ENCODE measurements at places on chromosomes 1 and 21.

DNA sequence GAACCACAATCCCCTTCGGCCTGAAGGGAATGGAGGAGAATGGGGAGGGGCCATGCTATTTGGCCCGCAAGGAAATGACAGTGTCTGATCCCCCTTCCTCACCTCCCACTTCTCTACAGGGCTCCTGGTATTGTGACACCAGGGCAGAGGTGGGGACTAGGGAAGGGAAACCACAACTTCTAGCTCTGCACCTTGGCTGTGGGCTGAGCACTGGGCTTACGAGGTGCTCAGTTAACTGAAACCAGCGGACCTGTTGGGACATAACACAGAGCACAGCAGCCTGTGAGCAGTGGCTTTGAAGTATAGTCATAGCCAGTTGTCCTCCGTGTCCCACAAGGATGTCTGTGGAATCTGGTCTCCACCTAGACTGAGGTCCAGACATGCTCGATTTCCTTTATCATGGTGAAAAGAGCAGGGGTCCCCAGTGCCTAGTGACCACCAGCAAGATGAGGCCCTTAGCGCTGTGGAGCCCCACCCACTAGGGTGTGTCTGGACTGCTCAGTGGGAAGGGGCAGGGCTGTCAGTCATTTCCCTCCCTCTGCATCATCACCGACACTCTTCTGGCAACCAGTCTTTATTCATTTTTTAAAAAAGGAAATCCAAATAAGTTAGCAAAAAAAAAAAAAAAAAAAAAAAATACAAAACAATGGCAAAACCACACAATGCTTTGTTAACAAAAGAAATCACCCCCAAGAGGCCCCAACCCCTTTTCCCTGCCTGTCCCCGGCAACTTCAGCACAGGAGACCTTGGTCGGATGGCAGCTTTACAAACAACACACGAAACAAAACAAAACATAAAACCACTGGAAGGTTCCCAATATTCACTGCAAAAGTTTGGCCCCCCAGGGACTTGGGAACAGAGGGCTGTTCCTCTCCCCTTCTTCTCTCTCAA lies 3.0 kb downstream of the MYOG start:
- no peak for DNase-seq

DNA sequence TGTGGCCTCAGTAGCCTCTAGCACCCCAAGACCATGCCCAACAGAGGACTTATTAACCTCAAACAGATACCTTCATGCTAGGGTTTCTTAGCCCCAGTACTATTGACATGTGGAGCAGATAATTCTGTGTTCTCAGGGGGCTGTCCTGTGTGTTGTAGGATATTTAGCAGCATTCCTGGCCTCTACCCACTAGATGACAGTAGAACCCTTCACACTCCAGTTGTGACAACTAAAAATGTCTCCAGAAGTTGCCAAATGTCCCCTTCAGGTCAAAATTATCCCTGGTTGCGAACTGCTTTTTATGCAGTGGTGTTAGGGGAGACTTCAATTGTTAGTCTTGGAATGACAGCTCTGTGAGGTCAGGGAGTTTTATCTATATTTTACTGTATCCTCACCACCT lies 8.1 kb downstream of the KAZN start:
- no peak for DNase-seq

- no peak for DNase-seq
These were observed 64.3 kb upstream of the HOOK1 start for GRCh38 chr1:59750328-59751003.

DNA sequence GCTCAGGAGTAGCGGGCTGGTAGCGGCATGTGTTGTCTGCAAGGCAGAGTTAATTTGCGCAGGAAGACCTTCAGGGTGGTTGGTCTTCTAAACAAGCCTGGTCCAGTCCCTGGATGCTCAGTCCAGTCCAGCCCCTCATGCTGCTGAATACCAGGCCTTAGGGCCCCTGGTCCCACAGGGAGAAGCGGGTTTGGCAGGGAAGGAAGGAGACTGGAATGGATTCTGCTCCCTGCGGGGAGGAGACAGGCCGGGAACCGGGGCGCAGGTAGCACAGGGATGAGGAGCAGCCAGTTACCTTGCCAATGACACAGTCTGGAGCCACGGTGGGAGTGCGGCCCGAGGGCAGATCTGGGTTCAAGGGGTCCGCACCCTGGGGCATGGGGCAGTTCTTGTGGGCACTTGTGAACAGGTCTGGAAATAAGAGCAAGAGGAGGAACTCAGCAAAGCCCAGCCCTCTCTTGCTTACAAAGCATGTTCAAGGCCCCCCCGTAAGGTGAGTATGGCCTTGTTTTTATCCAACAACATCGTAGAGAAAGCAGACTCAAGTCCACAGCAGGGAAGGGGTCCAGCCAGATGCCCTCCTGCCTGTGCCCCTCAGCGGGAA lies 10.1 kb downstream of the FAM131C start:
- DNase-seq: no peak

- DNase-seq: no peak
These were observed 12.8 kb downstream of the TRAPPC10 start for GRCh38 chr21:44024887-44025353.

DNA sequence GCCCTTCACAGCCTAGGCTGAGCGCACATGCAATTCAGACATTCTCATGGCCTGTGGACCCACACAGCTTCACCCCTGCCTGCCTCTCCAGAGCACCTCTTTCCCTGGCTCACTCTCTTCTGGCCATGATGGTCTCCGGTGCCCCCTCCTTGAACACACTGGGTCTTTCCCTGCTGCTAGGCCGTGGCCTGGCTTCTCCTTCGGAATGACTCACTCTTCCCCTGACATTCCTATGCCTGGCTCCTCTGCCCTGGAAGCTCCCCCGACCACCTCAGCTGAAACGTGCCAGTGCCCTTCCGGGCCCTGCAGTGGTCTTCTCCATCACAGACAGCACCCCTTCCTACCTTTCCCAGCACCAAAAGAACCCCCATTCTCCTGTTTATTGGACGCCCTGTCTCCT lies 28.3 kb downstream of the EPHA8 start:
- no peak for DNase-seq

DNA sequence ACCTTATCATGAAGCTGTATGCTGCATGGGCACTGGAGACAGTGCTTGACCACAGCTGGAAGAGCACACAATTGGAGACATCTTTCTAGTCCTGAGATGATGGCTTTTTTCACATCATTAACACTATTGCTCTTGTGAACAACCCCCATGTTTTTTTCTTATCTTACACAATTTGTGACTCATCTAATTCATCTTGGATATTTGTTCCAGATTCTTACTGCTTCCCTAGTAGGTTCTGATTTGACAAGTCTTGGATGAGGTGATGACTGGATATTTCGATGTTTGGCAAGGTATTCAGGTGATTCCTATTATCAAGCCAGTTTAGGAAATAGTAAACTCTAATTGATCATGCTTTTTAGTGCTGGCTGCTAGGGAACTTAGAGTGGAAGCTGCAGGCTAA lies 23.7 kb downstream of the HLX start:
- no peak for DNase-seq

DNA sequence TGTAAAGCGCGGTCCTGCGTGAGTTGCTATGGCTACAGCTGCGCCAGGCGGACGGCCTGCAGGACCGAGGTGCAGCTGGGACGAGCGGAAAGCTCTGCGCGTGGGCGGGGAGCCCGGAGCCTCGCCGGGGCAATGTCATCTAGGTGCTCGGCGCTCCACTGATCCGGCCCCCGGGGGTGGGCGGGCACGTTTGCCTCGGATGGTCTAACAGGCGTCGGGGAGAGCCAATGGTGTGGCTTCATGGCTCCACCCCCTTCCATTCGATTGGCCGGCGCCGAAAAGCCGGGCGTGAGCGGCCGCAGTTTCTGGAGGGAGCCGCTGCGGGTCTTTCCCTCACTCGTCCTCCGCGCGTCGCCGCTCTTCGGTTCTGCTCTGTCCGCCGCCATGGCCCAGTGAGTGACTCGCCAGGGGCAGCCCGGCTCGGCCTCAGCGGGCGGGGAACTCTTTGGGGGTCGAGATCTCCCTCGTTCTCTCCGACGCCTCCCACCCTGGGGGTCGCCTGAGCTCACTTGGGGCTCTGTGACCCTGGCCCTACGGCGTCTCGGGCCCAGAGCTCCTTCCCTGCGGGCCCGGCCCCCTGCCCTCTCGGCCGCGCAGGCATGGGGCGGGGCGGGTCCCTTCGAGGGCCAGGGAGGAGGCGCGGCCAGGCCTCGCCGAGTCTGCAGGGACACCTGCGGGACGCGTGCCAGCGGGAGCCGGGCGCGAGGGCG lies at the start of gene PGD:
Gene PGD (plus strand): TSS at position 331 of the 710 bp plus-strand sequence. CDS start 54 bp downstream, at position 385.
- peak; percentile 95 for DNase-seq

DNA sequence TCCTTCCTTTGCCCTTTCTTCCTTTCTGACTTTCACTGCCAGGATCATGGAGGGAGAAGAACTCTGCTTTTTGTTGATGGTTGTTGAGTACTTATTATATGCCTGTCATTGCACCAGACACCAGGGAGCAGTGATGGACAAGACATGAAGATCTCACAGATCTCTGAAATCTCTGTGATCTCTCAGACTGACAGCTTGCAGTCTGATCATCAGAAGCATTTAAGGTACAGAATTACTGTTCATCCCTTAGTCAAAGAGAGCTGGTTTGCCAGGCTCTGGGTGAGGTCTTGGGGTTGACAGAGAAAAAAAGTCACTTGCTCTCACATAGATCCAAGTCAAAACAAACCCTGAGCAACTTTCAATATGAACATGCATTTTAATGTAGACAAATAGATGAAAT lies 299.5 kb upstream of the FMN2 start:
- no peak for DNase-seq

DNA sequence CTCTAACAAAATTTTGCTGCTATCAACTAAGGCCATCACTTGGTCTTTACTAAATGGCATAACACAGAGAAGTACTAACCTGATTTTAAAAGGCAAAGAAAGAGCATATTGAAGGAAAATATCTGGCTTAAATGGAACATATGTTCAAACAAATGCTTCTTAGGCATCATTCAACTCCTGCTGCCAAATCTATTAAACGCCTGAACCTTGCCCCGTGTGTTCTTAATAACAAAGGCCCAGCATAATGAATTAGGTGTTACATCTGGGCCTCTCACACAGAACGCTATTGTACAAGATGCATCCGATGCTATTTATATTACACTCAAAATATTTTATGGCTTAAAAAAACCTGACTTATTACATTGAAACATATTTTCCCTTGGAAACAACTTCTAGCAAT lies 48.4 kb downstream of the B3GALNT2 start:
- no peak for DNase-seq

- DNase-seq: no peak
These were observed 27.2 kb upstream of the DMRTB1 start for GRCh38 chr1:53431805-53432565.

GRCh38 chr21:39852021-39852721 lies 15.1 kb upstream of the PCP4 start:
- no peak for DNase-seq

GRCh38 chr21:23968722-23969647 lies 1638.3 kb downstream of the MRPL39 start:
- peak; percentile 37 for DNase-seq

DNA sequence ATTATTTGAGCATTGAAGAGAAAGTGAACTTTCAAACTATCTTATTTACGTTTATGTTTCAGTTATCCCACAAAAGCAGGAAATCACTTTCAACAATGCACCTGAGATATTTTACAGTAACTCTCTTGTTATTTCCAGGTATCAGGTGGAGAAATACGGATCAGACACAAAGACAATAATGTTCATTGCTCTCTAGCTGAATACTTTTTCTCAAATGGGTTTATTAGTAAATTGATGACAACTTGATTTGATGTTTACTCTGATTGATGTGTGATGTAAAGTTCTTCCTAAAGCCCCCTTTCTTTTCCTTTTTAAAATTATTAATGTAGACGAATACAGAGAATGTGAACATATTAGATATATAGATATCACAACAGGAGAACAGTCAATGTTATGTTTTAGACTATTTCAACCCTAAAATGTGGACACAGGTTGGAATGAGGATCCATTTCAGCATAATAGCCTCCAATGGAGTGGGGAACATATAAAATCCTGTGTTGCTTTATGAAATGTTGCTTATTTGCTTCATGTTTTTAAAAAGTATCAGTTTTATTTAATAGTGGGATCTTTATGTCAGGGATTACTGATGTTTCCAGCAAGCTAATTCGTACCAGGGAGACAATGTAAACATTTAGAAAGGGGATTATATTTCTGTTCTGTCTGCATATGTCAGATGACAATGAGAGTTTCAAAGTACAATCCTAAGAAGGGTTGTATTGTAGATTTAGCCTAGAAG lies 1522.3 kb upstream of the TPTE start:
- DNase-seq: no peak

DNA sequence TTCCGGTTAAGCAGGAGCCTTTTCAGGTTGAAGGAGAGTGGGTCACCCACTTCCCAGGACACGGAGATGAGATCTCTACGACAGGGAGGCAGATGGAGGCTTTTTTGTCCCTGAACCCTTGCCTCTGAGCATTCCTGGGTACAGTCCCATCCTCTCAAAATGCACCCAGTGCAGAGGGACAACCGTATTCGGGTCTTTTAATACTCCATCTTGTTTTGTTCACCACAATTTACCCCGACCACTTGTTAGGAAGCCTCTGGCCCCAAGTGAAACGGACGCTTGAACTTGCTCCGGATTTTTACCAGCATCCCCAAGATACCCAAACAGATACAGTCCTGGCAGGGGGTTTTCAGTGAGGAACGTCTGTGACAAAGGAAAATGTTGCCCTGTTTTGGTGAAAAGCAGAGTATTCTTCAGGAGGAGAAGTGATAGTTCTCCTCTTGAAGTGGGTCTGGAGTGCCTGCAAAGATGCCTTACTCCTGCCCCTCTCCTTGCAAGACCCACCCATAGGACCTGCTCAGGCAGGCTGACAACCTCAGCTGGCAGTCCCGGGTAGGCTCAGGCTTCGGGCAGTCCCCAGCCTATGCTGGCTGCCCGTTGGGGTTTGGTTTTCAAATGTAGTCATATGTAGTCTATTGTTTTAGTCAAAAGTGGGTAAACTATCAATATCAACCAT lies 669 bp upstream of the ARL8A start:
- DNase-seq: no peak

DNA sequence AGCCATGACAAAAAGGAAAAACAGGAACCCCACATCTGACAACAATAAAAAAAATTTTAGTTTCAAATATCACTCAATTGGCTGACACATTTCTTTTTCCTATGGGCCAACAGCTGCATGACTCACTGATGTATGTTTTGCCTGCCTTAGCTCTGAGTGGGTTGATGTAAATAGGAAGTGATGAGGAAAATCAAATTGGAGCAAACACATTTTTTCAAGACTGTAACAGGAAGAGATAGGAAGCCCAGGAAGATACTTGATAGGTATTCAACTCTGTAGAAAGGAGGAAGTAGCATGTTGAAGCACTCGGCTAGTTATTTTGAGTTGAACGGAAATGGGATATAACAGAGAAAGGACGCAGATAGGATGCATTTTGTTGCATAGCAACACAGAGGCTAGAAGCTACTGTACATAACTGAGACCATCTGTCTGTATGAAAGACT lies 168.0 kb upstream of the NR5A2 start:
- DNase-seq: no peak

- DNase-seq: peak; percentile 52
These were observed at the start of gene NCMAP for GRCh38 chr1:24555591-24556413. Gene NCMAP (plus strand): TSS chr1:24556087. CDS start chr1:24595431, 39,344 bp downstream.

- DNase-seq: no peak
These were observed 528.6 kb downstream of the NEGR1 start for GRCh38 chr1:71753746-71754145.

- no peak for DNase-seq
These were observed 176.0 kb downstream of the ATP6V1G3 start for GRCh38 chr1:198364471-198364870.

All from activated T-cell treated with anti-CD3 and anti-CD28 coated beads for 1 hour (primary cell).